ENCODE measurements at places on chromosomes 1 and 21. TPM values are rescaled to one million over a fixed set of nuclear protein-coding genes. Genes with fewer than 3 reads are reported as not detected.

GRCh38 chr1:109099938-109100773, 9.6 kb downstream of the TMEM167B start:
- H3K4me1 ChIP-seq, result peaks cover 14% of the 10 kb centered on the region
- peaks cover 20% of the 10 kb centered on the region for H3K36me3 ChIP-seq
- no peaks in the 10 kb centered on the region for H3K27me3 ChIP-seq
- H3K4me3 ChIP-seq, result peak overlapping the region; percentile 96

DNA sequence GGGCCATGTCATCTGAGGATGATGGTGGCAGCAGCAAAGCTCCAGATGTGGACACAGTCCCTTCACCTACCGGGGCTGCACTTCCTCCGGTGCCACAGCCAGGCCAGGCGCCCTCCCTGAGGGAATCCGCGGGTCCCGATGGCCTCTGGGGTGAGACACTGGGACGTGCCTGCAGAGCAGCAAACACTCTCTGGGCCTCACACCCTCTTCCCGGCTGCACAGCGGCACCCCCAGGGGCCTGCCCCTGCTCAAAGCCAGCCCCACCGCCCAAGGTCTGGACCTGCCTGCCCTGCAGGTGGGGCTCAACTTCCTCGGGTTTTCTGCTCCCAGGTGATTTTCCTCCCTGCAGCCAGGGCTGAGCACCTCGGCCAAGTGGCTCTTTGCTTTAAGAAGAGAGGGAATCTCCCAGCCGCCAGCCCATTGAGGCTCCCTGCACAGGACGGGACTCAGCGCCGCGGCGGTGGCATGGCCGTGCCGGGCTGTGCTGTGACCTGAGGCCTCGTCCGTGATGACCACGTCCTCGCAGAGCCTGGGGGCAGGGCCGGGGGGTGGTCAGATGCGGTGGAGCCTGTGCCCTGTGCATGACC, 21.3 kb upstream of the COL18A1 start:
- no peaks in the 10 kb centered on the region for H3K27me3 ChIP-seq
- no peak for DNase-seq
- H3K27ac ChIP-seq, result no peak overlapping the region
- H3K4me3 ChIP-seq, result no peak overlapping the region
- no peaks in the 10 kb centered on the region for H3K36me3 ChIP-seq
- no peaks in the 10 kb centered on the region for H3K4me1 ChIP-seq

GRCh38 chr1:164771619-164772361, 212.8 kb downstream of the PBX1 start:
- no peak for DNase-seq
- H3K4me1 ChIP-seq, result peaks cover 1% of the 10 kb centered on the region

DNA sequence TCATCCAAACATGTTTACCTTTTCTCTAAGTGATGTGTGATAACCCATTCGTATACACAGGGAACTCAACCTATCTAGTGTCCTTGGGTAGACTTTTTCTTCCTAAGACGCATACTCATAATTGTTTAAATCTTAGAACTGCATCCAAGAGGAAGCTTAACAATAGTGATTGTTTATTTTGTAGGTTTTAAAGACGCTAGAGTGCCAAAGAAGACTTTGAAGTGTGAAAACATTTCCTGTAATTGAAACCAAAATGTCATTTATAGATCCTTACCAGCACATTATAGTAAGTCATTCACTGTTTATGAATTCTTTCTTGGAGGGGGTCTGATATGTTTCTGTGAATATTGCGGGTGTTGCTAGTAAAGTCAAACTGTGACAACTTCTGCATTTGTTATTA, 25.4 kb downstream of the PLA2G4A start:
- H3K27me3 ChIP-seq, result no peaks in the 10 kb centered on the region
- H3K4me1 ChIP-seq, result no peaks in the 10 kb centered on the region
- H3K36me3 ChIP-seq, result no peaks in the 10 kb centered on the region
- H3K27ac ChIP-seq, result no peak overlapping the region

DNA sequence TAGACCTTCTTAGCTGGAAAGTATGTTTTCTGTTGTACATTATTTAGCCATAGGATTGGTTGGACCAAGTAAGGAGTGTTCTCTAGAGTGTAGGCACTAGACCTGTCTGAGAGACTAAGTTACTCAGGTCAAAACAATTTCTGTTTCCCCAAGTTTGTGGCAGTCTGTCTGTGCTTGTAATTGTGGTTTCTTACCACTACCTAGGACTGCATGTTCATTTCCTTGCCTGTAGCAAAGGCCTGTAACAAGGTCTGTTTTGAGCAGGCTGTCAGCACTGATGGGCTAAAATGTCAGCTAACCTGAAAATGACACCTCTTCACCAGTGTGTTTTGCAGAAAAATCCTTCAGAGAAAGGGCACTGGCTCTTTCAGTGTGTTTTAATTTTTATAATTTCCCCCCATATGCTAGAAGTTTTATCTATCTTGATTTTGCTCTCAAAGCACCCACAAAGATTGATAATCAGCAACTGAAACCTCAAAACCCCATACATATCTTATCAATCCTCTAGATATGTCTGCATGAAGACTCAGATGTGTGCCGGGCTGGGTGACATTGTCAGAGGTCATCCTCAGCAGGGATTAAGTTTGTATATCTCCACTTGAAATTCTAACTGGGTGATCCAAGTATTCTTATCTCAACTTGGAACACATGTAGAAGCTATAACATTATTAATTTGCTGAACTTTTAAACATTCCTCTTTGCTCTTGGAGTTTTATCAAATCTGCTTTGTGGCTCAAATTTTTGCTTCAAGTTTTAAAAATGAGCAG, 50.7 kb upstream of the ST6GALNAC3 start:
- peaks cover 12% of the 10 kb centered on the region for H3K27me3 ChIP-seq
- H3K4me1 ChIP-seq, result peaks cover 15% of the 10 kb centered on the region
- no peak overlapping the region for H3K4me3 ChIP-seq
- no peaks in the 10 kb centered on the region for H3K36me3 ChIP-seq
- H3K27ac ChIP-seq, result peak overlapping the region; percentile 65
- DNase-seq, result peak; percentile 59

Gene TFAP2E
- 0.68 TPM for total RNA-seq

GRCh38 chr21:40047993-40048730, 180.9 kb downstream of the PCP4 start:
- no peak overlapping the region for H3K27ac ChIP-seq
- DNase-seq, result no peak
- H3K4me1 ChIP-seq, result no peaks in the 10 kb centered on the region
- H3K36me3 ChIP-seq, result no peaks in the 10 kb centered on the region
- no peak overlapping the region for H3K4me3 ChIP-seq
- H3K27me3 ChIP-seq, result no peaks in the 10 kb centered on the region

All from activated CD8-positive, alpha-beta memory T cell treated with anti-CD3 and anti-CD28 coated beads, Interleukin-2, amount 10 ng/mL, durations not matched to agents 7 days and 5 days (primary cell).